C1 segment of cervical spinal cord (tissue), 14 donors: ENCODE measurements at places on chromosomes 7 and 10.

DNA sequence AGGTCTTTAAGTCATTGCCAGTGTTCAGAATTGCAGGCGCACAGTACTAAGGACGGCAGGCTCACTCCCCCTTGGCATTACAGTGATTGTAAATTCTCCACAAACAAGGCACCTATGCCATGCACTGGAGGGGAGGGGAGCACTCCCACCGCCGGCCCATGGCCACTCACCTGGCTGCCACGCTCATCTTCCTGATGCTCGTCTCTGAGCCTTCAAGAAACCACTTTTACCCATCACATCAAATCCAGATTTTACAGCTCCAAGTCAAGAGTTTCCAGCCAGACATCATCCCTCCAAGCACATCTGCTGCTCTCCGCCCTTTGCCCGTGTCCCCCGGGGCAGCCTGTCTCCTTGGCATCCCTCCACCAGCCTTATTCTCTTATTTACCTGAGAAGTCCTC, 350.2 kb upstream of the SHH start:
- no peak for DNase-seq

DNA sequence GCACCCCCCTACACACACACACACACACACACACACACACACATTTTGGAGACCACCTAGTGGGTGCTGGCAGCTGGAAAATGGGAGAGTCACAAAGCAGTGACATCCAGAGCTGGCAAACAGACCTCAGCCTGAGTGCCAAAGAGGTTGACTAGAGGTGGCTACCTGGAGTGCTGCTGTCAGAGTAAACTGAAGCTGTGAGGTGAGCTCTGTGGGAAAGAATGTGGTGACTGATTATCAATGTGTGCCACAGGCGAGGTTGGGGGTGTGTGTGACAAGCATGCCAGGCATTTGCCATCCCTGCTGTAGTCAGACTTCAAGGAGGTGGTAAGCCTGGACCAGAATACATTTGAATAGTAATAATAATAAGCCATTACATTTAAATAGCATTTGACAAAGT, 120.6 kb downstream of the SLIT1 start:
- no peak for DNase-seq

- no peak for DNase-seq
Measured at GRCh38 chr10:79386637-79387465, 39.6 kb downstream of the PPIF start.

- DNase-seq: no peak
Measured at GRCh38 chr10:113228530-113228929, 278.5 kb downstream of the TCF7L2 start.

- DNase-seq: peak; percentile 75
Measured at GRCh38 chr10:102117391-102118159, 2.6 kb downstream of the LDB1 start.

DNA sequence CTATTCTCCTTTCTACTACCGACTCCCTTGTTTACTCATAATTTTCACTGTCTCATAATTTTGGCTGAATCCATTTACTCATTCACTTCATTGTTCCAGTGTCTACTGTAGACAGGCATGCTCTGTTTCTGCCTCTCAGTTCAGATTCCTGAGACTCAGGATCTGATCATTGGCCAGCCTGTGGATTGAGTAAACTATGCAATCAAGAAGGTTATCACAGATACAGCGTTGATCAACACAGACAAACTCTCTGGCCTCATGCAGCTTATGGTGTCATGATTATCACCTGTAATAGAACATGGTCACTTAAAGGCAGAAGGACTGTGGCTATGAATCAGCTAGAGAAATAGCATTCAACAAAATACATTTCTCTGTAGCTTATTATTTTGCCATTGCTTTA, 86.0 kb downstream of the SEMA3E start:
- DNase-seq: no peak

GRCh38 chr10:24039897-24040296, 169.0 kb upstream of the KIAA1217 start:
- DNase-seq: no peak

GRCh38 chr7:50640256-50640655, 75.1 kb upstream of the DDC start:
- DNase-seq: no peak

DNA sequence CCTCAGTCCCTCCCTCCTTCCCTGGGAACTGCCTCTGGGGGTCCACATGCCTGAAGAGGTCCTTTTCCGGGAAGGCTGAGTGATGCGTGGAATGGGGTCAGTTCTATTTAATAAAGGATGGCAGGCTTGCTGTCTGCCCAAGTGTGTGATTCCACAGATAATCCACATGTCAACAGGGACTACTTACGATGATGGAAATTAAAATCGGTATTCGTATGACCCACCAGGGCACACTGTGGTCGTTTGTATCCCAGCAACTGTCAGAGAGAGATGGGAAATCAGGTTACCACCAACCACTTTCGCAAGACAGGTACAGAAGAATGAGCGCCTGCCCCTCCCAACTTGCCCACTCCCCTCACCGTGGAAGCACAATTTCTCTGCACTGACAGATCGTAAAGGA, 110.3 kb downstream of the VIPR2 start:
- no peak for DNase-seq

- no peak for DNase-seq
Measured at GRCh38 chr7:94687810-94688209, 31.9 kb upstream of the SGCE start.

GRCh38 chr7:2445047-2445446, 31.2 kb downstream of the GRIFIN start:
- no peak for DNase-seq

- no peak for DNase-seq
Measured at GRCh38 chr10:78742730-78743615, 325.8 kb upstream of the ZMIZ1 start.
